Stimulated activated CD4-positive, alpha-beta T cell treated with anti-CD3 and anti-CD28 coated beads, Interleukin-1b, Interleukin-23, amount 100 ng/mL, for 24 hours (primary cell): ENCODE measurements at places on chromosomes 1 and 21.

DNA sequence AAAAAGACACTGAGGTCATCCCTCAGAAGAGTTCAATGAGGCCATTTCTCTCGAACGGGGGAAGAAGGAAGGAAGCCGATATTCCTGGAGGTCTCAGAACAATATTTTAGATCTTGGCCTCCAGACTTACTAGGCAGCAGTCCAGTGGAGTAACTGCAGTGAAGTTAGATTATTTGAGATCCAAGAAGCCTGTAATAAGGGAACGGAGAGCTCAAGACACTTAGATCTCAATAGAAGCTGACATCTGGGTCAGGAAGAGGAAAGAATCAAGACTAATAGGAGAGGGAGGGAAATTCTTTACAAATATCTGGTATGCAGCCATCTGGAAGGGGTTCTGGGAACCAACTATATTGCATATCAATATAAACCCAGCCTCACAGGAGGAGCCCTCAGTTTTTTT is 13.6 kb upstream of the ENAH start:
- DNase-seq, result no peak

DNA sequence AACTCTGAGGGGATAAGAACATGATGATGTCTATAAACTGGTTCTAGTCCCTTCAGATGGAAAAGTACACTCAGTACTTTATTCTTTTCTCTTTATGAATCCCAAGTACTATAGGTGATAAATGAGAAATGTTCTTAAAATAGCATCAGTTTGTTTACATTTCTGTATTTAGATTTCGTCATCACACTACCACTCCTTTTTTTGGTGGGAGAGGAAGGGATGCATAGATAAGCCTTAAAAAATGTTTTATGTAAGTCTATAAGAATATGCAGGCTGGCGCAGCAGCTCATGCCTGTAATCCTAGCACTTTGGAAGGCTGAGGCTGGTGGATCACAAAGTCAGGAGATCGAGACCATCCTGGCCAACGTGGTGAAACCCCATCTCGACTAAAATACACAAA is 144.8 kb downstream of the USP25 start:
- DNase-seq, result no peak

DNA sequence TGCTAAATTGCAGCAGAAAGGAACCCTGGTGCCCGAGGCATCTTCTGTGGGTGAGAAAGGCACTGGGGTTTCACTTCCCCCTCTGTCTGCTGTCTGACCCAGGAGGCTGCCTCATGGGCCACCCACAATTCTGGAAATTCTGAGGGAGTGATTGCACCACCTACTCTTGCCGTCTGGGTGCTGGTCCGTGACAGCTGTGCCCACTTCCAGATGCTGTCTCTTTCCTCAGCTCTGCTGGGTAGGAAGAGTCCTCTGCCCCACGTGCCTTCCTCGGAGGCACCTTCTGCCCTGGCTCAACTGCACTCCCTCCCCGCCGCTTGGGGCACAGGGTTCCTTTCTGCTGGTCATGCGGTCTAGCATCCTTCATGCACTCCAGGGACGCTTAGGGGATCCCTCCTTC is 96.3 kb downstream of the ARHGEF10L start:
- no peak for DNase-seq

- no peak for DNase-seq
Observed at GRCh38 chr1:53582211-53583020, 123.2 kb downstream of the DMRTB1 start.

- DNase-seq, result no peak
Observed at GRCh38 chr1:180083164-180083563, 71.5 kb upstream of the QSOX1 start.

- DNase-seq, result no peak
Observed at GRCh38 chr1:201393076-201393475, 6.0 kb downstream of the LAD1 start.

DNA sequence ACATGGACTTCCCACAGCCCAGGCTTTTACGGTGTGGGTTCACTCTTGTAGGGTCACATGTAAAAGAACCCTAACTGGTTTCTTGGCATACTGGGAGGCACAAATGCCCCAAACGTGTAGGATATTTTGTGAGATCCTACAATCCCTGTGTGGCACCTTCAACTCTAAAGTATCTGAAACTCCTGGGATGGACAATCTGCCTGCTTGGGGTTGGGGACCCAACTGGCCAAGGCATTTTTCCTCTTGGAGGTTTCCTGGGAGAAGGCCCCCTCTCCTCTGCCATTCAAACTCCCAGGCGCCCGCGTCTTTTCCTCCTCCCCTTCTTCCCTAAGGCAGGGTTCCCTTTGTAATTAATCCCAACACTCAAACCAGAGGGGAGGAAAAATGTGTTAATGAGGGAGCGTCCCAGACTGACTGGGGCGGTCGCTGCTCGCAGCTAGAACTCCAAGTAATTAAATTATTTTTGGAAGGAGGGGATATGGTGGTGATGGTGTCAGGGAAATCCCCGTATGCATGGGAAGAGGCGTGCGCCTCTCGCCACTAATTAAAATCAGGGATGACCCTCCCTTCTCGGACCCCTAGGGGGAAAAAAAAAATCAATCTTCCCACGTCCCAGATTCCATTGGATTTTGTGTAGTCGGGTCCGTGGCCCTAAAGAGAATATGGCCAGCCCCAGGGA is 681 bp upstream of the VANGL2 start:
- no peak for DNase-seq

- DNase-seq, result no peak
Observed at GRCh38 chr1:23562137-23562876, 3.0 kb upstream of the ID3 start.

GRCh38 chr21:33151941-33152731 is 77.6 kb upstream of the IFNAR2 start:
- DNase-seq, result no peak

DNA sequence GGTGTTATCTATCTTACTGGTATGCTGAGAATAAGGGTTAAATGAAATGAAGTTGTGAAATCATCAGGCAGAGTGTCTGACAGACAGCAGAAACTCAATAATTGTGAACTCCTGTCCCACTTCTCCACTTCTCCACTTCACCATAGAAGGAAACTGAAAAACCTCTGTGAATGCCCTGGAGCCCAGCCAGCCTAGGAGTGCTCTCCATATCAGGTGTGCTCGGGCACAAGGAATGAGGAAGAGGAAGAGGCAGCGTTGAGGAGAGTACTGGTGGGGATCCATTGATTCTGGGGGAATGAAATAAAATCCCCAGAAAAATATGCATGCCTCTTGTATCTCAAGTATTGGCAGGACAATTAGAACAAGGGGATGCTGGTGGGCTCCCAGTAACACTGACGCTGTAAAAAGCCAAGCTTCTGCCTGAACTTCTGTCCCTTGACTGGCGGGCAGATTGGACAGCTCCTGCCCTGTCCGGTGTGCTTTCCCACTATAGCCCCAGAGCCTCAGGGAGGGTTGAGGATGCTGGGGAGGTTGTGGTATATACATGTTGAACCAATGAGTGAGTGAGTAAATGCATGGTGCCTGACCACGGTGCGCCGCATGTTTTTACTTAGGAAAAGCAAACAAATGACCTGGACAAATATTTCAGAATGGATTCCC is 47.7 kb downstream of the NMNAT2 start:
- no peak for DNase-seq

GRCh38 chr1:54474310-54475251 is 68.4 kb upstream of the SSBP3 start:
- DNase-seq, result no peak

DNA sequence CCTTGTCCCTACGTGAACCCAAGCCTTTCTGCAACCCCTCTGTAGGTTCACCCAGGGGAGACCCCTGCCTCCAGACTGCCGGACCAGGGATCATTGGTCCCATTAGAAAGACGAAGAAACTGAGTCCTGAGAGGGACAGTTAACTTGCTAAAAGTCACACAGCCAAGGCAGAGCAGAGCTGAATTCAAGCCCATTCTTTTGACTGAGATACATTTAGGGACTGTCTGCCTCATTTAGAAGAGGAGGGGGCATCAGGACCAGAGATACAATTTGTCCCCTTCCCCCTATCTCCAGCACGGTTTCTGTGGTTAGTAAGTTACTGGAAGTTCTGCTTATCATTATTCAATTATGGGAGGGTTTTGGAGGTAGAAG is 19.1 kb downstream of the KCNQ4 start:
- DNase-seq, result no peak

- DNase-seq, result no peak
Observed at GRCh38 chr1:67599085-67599484, 85.9 kb upstream of the GADD45A start.

DNA sequence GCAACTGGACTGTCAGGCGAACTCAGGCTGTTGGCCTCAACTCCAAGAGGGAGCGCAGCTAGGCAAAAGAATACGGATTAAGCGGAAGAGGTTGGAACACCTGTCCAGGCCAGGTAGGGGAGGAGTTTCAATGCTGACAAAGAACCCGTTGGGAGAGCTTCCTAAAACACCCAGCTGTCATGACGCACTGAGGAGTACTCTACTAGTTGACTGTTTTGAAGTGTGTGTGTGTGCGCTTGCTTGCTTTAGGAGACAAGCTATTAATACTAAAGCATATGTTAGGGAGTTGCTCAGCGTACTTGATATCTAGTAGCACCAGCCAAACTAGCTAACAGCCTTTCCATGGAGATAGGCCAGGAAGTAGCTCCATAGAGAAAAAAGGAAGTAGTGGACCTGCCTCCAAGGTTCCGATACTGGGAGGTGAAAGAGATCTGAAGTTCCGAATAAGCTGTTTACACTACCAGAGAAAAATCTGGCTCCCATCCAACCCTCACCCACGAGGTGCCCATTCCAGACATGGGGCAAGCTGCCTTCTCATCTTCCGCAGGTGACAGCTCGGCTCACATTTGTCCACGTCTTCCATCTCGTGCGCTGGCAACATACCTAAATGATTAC is 974 bp upstream of the FNBP1L start:
- DNase-seq, result no peak

DNA sequence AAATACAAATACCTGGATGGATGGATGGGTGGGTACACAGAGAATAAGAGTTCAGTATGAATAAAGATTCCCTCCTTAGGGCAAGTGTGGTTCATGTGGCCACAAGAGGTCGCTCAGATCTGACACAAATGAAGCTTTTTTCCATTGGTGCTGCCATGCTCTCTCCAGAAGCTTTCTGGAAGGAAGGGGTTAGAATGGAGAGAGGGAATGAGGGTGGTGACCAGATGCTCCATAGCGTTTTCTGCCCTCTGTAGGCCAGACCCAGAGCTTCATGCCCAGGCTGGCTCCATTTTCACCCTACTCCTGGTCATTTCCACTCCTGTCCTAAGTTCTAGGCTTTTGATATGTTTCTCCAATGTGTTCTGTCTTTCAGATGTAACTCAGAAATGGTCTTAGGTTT is 3.3 kb upstream of the FCRL6 start:
- DNase-seq, result peak; percentile 19

DNA sequence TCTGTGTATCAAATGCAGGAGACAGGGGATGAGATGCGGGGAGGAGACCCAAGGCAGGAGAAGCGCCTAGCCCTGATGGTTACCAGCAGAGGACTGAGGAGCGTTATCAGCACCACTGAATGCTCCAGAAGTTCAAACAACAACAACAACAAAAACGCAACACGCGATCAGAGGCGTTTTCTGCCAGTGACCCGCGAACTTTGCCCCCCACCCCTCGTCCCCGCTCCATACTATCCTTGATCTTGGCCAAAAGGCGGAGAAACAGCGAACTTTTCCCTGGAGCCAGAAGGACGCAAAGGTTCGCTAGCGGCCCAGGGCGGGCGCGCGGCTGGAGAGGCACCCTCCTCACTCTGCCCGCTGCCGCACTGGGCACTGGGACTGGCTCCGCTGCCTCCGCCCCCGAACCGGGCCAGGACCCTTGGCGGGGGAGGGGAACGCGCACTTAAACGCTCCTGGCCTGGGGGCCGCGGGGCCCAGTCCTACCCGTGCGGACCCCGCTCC is 699 bp downstream of the ECHDC2 start:
- DNase-seq, result no peak

- DNase-seq, result no peak
Observed at GRCh38 chr21:21163904-21164303, 165.7 kb downstream of the NCAM2 start.

DNA sequence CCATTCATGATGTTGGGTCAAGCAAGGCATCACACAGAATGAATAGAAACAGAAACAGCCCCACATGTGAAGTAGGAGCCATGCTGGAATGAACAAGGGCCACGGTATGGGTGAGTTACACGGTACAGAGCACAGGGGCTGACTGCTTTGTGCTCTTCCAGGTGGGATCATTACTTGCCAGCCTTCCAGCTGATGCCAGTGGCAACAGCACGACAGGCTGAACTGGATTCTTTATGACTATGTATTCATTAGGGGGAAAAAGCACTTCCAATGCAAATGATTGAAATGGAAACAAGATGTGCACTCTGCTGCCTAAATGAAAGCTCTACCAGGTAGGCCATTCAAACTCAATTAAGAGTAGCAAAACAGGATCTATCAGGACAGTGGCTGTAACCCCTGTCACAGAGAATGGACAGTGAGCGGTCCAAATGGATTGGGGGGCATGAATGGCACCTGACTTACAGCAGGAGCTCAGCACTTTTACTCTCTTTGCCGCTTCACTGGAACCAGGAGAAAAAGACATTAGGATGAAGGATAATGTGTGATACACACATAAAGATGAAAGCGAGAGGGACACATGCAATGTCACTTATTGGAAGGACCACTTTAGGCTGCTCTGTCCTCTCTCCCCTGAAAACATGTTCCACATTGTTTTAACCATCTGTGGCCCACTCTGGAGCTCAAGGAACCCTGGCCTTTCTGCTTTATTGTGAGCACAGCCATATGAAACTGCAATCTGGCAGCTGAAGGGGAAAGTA is 23.4 kb upstream of the IRF2BP2 start:
- no peak for DNase-seq

- DNase-seq, result no peak
Observed at GRCh38 chr1:215891266-215892057, 324.4 kb downstream of the KCTD3 start.

DNA sequence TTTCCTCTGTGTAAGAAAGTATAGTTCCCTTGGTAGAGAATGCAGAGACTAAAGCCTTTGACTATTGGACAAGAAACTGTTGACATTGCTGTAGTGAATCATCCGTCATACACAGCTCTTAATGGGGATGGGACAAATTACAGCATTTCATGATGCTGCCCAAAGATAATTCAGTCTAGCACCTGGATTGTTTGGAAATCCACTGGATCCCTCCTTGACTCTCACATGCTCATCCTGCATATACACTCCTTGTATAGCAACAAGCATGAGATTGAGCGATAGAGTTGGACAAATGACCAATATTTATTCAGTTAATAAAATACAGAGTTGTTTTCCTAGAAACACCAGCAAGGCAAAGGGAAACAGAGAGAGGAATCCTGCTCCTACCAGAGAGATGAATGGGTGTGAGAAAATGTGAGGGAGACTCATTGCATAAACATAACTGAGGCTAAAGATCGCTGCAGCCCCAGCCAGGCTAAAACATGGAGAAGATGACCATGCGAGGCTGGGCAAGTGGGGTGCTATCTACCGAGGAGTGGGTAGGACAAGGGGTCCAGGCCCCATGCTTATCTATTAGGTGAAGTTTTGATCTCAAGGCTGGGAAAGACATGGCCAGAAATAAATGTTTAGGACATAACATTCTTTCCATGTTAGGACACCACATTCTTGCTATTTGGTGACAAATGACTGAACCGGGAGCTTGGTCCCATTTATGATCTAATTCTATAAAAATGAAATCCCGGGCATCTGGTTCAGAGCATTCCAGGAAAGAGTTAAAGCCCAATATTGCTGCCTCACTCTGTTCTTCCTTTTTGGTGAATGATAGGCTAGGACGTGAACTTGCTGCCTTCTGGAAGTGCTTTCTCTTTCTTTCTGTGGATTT is 153.2 kb downstream of the TGFB2 start:
- DNase-seq, result no peak
